ENCODE measurements at places on chromosomes 6 and 20.

GRCh38 chr20:36726168-36726567, 19.7 kb downstream of the NDRG3 start:
- no peak for DNase-seq

- peak; percentile 5 for DNase-seq
Observed at GRCh38 chr6:105452924-105453756, 50.3 kb upstream of the PREP start.

DNA sequence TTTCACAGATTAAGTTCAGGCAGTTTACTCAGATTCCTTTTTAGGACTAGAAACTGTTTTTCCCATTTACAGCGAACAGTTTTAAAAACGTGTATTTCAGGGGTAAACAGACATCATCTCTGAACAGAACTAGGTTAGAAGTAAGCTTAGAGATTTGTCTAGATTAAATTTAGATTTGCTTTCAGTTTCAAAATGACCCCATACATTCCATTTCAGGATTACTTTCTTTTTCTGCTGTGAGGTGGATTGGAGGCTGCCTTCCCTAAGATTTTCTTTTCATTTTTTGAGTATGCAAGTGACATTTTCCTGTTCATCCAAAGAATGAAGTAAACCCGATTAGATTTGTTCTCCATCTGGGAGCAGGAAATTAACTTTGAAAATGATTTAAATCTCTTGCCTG, 747.2 kb downstream of the KHDRBS2 start:
- no peak for DNase-seq

GRCh38 chr20:44117296-44118184, 69.4 kb downstream of the JPH2 start:
- DNase-seq: no peak

All from stimulated activated CD4-positive, alpha-beta T cell treated with anti-CD3 and anti-CD28 coated beads, Interleukin-12 subunit alpha, Interleukin-12 subunit beta, amount 100 ng/mL, for 4 hours (primary cell).